ENCODE measurements at places on chromosomes 11 and 22. TPM values are rescaled to one million over a fixed set of nuclear protein-coding genes. Genes with fewer than 3 reads are reported as not detected.

SLC29A2 gene
- total RNA-seq: 15.7 TPM

- no peak for DNase-seq
Observed at GRCh38 chr11:132111838-132112237, 741.4 kb downstream of the NTM start.

- no peak for DNase-seq
Observed at GRCh38 chr11:68928136-68928880, 24.6 kb downstream of the IGHMBP2 start.

FOLH1 gene
- not detected for total RNA-seq

CYP2D6 gene
- total RNA-seq: 1.1 TPM

GRCh38 chr22:47625013-47625385, 862.5 kb downstream of the TBC1D22A start:
- DNase-seq: no peak

GRCh38 chr11:8790968-8791367, 108.4 kb downstream of the RPL27A start:
- DNase-seq: no peak

DNA sequence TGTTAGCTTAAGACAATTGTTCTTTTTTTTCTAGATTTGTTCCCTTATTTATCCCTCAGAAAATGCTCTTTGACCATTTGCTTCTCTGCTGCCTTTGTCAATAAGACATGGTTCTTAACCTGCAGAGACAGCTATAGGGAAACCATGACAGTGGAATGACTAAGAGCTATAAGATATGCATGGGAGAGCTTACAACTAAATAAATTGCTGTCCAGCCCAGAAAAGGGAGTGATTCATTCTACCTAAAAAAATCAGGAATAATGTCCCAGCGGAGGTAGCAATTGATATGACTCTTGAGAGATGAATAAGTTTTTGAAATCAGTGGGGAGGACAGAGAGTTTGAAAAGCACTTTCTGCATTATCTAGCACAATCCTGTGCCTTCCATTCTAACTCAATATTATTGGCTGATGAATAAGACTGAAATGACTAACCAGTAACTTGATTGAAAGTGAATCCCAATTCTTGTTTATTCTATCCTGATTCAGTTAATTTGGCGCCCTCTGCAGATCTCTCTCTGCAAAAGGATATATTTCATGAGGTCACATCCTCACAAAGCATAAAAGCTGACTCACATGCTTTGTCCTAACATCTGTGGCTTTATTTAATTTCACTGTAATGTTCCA, 680.5 kb upstream of the API5 start:
- no peak for DNase-seq

KRTAP5-10 gene
- not detected for total RNA-seq

DNA sequence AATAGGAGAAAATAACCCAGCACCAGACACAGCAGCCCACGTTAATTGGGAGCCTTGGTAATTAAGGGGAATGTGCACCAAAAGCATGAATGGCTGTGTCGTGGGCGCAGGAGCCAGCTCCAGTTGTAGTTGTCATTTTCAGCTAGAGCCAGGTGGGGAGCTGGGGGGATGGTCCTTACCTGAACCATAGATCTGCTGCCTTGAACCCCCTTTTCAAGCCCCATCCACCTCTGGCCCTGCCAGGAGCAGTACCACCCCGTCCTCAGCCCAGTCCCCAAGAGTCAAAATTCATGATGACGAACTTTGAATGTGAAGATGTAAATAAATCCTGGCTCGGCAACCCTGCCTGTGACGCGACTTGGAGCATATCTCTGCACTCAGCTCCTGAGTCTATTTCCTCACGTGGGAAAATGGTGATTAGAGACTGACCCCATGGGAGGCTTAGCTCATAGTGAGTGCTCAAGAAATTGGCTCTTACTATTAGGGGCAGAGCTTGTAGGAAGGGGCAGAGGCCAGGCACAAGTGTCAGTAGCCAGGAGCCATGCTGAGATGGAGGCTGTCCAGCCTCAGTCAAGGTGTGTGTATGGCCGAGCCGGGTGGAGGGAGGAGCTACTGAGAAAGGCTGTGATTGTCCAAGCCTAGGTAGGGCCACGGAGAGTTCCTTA, 794 bp upstream of the FXYD6 start:
- no peak for DNase-seq

ARAP1 gene
- total RNA-seq: 52.8 TPM

ACCS gene
- 2.3 TPM for total RNA-seq

GRCh38 chr11:2701230-2701629, 1.4 kb upstream of the KCNQ1OT1 start:
- peak; percentile 1 for DNase-seq

OR56B1 gene
- not detected for total RNA-seq

DNA sequence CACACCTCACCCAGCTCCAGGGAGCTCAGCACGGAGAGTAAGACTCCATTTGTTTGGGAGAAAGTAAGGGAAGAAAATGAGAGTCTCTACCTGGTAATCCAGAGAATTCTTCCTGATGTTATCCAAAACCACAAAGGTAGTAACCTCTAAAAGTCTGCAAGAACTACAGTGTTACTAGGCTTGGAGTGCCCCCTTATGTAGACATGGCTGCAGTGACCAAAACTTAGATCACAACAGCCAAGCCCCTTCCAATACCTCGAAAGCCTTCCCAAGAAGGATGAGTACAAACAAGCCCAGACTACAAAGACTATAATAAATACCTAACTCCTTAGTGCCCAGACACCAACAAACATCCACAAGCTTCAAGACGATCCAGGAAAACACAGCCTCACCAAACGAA, 4.9 kb downstream of the UBE2L6 start:
- no peak for DNase-seq

ART5 gene
- total RNA-seq: not detected

DNA sequence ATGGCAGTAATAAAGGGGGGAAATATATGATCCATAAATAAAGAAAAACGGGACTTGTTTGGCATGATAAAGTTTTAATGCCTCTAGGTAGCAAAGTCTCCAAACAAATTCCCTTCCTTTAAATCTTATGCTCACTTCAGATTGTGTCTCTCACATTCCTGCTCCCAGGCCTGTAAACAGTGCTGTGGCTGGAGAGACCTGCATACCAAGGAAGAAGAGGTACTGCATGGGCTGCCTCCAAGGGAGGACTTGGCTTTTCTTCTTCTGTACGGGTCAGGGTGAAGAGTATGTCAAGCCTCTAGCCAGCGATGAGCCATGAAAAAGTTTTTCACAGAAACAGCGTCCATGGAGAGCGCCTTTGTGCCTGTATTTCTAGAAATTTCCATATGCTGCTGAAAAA, 161.8 kb downstream of the KIRREL3 start:
- no peak for DNase-seq

DNA sequence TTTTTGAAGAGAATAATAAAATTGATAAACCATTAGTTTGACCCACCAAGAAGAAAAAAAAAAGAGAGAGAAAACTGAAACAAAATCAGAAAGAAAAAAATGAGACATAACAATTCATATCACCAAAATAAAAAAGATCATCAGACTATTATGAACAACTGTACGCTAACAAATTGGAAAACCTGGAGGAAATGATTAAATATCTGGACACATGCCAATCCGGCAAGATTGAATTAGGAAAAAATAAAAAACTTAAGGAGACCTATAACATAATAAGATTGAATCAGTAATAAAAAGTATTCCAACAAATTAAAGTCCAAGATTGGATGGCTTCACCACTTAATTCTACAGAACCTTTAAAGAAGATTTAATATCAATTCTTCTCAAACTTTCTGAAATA, 136.7 kb downstream of the CASP12 start:
- DNase-seq: no peak

- peak; percentile 74 for DNase-seq
Observed at GRCh38 chr11:1515082-1516060, 28.8 kb upstream of the MOB2 start.

GRCh38 chr22:28730179-28730578, 11.4 kb downstream of the CHEK2 start:
- no peak for DNase-seq

DNA sequence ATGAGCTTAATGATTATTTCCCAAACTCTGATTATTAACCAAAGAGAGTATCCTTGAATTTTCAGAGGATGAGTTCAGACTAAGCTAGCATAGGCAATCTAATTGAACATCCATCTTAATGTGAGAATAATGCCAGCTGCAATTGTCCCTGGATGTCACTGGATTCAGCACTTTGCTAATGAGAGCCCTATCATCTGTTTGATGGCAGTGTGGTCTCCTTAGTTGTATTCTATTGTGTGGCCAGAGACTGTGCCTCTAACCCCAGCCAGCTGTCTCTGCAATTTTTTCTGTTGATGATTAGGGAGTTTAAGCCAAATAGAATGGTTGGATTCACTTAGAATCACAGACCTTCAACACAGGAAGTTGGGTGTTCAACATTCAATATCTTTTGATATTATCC, 1249.5 kb downstream of the FAM181B start:
- DNase-seq: no peak

DNA sequence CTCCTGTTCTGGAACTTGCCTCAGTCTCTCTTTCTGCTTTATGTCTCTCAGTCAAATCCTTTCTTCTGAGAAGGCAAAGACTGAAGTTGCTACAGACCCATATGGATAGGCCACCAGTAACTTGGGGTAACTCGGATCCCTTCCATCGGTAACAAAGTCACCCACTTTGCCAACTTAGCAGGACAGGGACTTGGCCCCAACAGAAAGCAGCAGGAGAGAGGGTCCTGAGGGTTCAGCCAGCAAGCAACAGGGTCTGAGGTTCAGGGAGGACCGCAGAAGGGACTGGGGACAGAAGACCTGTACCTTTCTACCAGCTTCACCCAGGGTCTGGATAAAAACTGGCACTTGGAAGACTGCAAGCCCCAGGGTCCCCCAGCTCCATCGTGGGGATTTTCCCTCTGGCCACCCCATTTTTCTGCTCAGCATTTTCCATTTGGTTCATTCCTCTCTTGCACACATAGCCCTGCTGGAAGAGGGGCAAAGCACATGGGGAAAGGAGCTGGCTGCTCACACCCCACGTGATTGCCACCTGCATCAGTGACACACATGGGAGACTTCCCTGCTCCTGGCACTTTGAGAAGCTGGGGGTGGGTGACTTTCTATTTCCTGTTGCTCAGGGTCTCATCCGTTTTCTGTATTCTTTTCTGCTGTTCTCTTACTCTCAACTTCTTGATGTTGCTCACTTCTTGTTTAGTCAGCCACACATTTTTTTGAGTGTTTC, 34.6 kb upstream of the GNAZ start:
- DNase-seq: no peak

Data from activated T-cell treated with anti-CD3 and anti-CD28 coated beads, Interleukin-2, amount 50 U/mL, for 4 hours (primary cell).